ENCODE measurements at places on chromosomes 5 and 9.

GRCh38 chr9:84758817-84759216 lies 89.3 kb downstream of the NTRK2 start:
- no peak for DNase-seq

DNA sequence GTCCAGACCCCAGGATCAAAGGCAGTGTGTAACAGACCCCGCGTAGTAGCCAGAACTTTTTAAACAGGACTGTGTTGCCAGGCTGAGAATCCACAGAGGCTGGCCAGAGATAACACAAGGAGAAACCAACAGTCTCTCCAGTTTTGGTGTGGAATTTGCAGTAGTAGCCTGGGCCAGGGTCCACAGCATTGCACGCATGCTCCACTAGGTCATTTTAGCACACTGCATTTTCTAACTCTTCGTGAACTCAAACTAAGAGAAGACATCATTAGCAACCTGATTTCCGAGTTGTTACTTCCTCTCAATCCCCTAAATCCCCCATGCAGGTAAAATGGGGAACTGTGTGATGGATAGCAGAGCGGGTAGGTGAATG lies 119.6 kb downstream of the BOD1 start:
- no peak for DNase-seq

DNA sequence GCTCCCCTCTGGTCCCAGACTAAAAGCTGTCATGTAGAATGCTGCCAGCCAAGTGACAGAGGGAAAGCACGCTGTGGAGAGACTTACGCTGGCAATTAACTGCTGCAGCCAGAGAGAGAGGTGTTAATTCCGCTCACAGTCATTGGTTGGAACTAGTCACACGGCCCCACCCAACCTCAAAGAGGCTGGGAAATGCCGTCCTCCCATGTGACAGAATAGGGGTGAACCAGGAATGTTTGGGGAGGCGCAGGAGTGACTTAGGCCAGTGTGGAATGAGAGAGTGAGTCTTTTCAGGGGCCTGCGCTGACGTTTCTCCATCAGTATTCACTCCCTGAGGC lies 87.6 kb downstream of the AMBP start:
- no peak for DNase-seq

DNA sequence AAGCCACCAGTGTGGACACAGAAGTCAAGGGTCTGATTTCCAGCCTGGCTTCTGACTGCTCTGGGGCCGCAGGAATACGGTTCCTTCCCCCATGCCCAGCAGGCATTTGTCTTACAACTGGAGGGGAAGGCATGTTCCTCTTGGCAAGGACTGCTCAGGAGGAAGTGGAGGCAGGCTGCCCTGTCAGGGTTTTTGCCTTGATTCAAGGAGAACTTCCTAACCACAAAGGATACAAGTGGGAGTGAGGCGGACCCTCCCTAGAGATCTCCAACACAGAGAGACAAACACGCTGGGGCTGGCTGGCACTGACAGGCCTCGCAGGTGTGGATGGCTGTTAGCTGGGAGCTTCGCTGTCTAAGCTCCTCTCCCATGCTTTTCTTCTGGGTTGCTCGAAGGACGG lies 19.1 kb downstream of the TGFBI start:
- no peak for DNase-seq

GRCh38 chr5:180817893-180818674 lies 15.5 kb upstream of the MGAT1 start:
- DNase-seq, result no peak

DNA sequence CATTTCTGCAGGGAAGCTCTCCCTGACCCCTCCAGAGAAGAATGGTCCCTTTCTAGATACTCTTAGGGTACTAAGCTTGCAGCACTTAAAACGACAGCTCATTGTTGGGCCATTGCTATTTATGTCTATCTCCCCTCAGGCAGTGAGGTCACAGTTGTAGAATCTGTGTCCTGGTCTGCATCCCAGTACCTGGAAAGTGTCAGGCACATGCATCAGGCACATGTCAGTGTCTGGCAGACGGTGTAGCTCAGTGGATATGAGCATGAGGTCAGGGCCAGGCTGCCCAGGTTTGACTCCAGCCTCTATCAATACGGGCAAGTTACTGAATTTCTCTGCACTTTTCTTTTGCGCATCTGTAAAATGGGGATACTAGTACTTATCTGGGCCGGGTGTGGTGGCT lies 22.2 kb upstream of the EEIG1 start:
- no peak for DNase-seq

DNA sequence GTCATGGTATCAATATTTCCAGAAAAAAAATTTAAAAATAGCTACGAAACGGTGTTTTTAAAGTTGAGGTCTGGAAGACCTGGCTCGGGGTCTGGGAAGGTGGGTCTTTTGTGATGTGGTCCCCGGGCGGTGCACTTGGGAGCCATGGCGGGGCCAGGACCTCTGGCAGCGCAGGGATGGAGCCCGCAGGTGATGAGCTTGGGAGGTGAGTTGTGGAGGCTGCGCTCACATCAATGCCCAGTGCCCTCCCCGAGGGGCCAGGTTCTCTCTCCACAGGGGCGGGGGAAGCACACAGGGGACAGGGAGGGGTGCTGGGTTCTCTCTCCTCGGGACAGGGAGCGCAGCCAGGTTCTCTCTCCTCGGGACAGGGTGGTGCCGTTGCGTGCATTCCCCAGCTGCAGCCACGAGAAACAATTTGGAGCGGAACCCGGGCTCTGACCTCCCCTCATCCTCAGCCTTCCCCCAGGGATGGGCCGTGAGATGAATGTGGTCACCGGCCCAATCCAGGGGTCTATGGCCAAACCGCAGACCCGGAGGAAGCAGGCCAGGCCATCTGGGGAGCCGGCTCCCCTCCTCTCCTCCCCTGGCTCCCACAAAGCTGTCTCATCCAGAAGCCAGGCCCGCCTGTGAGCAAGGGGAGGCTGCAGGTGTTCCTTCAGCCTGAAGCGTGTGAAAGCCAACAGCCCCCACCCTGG lies 25.8 kb downstream of the DBH start:
- no peak for DNase-seq

DNA sequence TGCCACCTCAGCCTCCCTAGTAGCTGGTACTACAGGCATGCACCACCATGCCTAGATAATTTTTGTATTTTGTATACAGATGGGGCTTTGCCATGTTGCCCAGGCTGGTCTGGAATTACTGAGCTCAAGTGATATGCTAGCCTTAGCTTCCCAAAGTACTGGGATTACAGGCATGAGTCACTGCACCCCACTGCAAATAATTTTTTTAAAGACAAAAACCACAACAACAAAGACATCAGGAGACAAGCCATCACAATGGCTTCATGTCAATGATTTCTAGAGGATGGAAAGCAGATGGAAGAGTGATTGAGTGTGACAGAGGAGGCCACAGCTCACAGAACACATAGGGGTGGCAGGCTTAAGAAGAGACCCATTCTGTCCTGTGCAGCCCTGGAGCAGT lies 97.9 kb upstream of the PCSK1 start:
- peak; percentile 43 for DNase-seq

GRCh38 chr9:90070056-90070455 lies 465.2 kb downstream of the GADD45G start:
- no peak for DNase-seq

- DNase-seq, result no peak
Measured at GRCh38 chr5:150779397-150780186, 1.0 kb downstream of the SMIM3 start.

DNA sequence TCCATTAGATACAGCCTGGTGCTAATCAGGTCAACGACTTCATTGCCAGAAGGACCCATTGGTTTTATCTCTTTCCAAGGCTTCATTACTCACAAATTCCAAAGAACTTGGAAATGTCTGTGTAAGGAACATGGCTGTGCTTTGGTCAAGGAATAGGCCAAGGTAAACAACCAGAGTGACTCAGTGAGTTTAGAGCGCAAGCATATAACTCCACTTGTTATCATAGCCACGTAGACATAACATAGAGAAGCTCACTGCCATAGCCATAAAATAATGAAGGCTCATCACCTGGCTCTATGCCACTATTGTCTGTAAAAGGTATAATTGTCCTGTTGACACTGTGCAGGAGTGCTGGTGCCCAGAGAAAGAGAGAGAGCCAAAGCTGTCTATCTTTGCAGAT lies 139.3 kb upstream of the PLCXD3 start:
- peak; percentile 24 for DNase-seq

DNA sequence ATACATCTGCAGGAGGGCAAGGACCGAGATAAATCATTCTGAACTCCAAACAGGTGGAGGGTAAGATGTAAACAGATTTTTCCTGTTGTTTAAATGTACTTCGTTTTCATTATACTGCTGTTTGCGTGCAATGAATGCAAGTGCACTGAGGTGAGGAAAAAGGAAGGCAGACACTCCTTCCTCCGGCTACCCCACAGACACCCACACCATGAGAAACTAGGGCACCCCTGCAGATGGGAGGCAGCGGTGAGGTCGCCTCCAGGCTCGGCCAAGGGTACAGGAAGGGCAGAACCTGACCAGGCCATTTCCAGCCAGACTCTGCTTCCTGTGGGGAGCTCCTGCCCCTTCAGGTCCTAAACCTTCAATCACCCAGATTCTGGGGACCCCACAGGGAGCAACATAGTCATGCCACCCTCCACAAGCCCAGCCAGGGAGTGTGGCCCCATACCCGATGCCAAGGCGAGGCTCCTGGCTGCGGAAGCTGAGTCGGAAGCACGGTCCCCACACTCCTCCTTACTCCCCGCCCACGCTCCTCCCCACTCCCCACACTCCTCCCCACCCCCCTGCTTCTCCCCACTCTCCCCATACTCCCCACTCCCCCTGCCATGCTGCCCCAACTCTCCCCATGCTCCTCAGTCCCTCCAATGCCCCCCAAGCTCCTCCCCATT lies 37.1 kb downstream of the VAV2 start:
- DNase-seq, result no peak

- DNase-seq, result no peak
Measured at GRCh38 chr5:102794047-102794446, 38.9 kb downstream of the PAM start.

DNA sequence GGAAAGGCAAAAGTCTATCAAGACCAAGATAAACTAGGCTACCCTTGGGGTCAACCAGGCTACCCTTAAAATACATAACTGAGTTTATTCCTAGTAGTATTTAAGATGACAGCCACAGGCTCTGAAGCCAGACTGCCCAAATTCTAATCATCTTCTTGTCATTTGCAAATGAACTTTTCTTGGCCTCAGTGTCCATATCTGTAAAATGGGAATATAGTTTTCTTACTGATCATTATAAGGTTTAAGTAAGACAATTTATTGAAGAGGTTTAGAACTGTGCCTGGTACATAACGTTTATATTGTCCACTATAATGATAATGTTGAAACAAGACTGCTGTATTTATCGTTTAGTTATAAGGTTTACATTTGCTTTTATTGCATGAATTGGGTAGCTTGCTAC lies 112.5 kb downstream of the SLC12A2 start:
- DNase-seq, result no peak
